Stimulated activated naive CD4-positive, alpha-beta T cell treated with Interleukin-2 at 50 U/mL for 16 hours (primary cell): ENCODE measurements at places on chromosomes 12 and 14.

- DNase-seq = no peak
Observed at GRCh38 chr12:119198440-119198839, 19.7 kb downstream of the HSPB8 start.

- DNase-seq = no peak
Observed at GRCh38 chr12:129195081-129195480, 341.8 kb downstream of the GLT1D1 start.

DNA sequence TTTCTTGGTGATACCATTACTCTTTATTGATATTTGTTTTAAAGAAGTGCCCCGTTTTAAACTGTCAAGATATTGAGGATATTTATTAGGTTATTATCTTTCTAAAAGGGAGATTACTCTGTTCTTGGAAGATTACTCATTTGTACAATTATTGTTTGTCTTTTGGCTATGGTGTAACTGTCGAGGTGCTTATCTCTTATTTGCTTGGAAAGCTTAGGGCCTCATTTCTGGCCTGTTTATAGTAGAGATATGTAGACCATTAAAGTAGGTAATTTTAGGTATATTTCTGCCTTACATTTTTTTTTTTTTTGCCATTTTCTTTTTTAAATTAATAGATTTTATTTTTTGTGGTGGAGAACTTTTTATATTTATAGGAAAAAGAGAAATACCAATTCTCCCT lies 74.2 kb downstream of the KTN1 start:
- no peak for DNase-seq

- no peak for DNase-seq
Observed at GRCh38 chr12:92292016-92292415, 146.4 kb upstream of the BTG1 start.

- no peak for DNase-seq
Observed at GRCh38 chr14:99686557-99687283, 2.6 kb downstream of the CYP46A1 start.

GRCh38 chr14:21106176-21106497 lies 5.3 kb downstream of the TMEM253 start:
- no peak for DNase-seq

DNA sequence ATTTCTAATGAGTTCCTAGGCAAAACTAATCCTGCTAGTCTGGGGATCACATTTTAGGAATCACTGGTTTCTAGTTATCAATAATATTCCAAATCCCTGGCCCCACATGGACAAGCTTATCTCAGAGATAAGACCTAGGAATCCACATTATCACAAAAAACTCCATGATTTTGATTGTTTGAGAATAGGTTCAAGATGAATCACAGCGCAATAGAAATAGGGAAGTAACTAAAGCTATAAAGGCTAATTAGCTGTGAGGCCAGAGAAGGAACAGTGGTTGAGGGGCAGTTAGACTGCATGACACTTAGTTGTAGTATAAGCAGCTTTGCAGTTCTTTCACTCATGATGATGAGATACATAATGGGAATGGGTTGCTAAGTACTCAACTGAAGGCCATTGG lies 13.1 kb upstream of the ATP5F1B start:
- no peak for DNase-seq

GRCh38 chr12:47021298-47021697 lies 58.1 kb upstream of the PCED1B start:
- DNase-seq = no peak

DNA sequence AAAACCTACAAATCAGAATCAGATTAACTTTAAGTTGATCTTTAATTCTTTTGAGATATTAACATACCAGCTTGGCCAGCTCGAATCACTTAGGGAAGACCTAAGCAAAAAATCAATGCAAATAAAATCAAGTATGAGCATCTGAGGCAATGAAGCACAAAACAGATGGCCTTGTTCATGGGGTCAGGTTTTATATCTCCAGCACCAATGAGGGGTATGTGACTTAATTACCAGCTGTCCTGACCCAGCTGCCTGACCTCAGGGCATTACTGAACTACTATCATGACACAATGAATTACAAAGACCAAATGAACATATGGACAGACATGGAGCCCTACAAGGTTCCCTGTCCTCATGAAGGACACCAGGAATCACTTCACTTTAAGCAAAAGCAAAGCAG lies 70.5 kb downstream of the FGD6 start:
- no peak for DNase-seq

GRCh38 chr12:131395971-131396573 lies 314.8 kb upstream of the SFSWAP start:
- DNase-seq = no peak

GRCh38 chr12:62123721-62124203 lies 136.4 kb upstream of the USP15 start:
- no peak for DNase-seq

GRCh38 chr14:90447720-90448497 lies 51.1 kb downstream of the CALM1 start:
- DNase-seq = no peak

DNA sequence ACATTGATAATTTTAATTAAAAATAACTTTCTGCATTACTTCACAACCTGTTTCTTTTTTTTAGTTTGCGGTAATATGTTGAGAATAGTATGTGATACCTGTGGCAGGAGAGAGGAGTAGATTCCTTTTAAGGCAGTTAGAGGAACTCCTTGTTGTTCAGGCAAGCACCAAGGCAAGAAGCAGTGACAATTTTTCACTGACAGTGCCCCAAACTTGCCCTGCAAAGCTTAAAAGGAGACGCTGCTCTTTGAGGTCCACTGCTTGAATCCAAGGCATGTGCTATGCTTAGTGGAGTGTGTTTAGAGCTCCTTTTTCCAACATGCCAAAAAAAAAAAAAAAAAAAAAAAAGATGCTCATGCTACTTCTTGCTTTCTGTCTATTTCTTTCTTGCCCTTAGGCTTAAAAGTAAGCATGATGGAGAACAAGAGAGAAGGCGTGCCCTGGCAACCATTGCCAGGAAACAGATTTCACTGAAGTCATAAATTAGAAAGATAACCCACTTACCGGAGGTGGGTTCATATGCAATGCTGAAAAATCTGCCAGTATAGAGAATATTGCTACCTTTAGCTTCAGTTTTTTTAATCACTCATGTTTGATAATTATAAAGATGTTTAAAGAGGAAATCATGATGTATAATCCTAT lies 58.3 kb upstream of the DYRK2 start:
- no peak for DNase-seq

GRCh38 chr14:55588259-55588699 lies 8.3 kb downstream of the KTN1 start:
- no peak for DNase-seq

DNA sequence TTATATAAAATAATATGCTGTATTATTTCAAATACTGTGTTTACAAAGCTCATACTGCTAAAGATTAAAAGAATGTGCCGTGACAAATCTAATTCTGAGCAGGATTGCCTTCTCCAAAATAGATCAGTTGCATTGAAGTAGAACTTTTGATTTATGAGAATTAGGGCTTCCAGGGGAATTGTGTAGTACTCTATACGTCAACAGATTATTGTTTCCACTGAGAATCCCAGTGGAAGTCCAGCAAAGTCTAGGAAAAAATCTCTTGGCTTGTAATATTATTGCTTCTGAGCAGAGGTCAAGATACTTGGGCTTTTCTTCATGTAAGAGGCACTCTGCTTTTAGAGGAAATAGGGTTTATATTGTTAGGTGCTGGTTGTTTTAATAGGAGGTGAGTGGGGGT lies 133.9 kb downstream of the TRHDE start:
- no peak for DNase-seq

DNA sequence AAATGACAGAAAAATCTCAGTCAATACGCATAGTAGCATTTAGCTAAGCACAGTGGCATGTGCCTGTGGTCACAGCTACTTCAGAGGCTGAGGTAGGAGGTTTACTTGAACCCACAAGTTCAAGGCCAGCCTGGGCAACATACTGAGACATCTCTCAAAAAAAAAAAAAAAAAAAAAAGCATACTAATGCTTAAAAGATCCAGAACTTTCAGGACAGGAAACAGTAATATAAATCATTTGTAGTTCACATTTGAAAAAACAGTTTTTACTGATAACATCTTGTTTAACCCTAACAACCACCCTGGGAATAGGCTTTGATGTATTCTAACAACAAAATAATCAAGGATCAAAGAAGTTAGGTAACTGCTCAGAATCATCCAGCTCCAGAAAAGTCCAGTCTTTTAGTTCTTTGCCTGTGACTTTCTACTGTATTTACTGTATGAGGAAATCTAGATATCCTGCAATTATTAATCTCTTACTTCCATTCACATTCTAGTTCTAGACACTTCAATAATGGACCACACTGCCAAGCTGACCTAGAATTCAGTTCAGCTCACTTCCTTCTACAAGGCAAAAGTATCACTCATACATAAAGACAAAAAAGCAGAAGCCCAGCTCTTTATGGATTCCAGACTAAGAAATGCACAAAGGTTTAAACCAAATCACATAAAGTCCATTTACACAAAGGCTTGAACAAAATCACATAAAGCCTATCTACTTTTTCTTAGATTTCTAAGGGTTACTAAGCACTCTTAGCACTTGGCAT lies 28.5 kb downstream of the PAWR start:
- DNase-seq = no peak

- DNase-seq = no peak
Observed at GRCh38 chr12:84134797-84135366, 777.7 kb downstream of the SLC6A15 start.

- no peak for DNase-seq
Observed at GRCh38 chr12:58841058-58841798, 79.1 kb downstream of the LRIG3 start.
